ENCODE measurements at places on chromosomes 2 and 18. TPM values are rescaled to one million over a fixed set of nuclear protein-coding genes. Genes with fewer than 3 reads are reported as not detected.

The RESP18 gene
- total RNA-seq, result not detected

The ZEB2 gene
- 39.5 TPM for total RNA-seq

The PDCL3 gene
- 17.2 TPM for total RNA-seq

The TXNDC2 gene
- 1.9 TPM for total RNA-seq
